G401 (cell line): ENCODE measurements at places on chromosomes 1 and 21.
A peak's percentile ranks its signal among the peaks of the same experiment; 100 is the strongest.

- DNase-seq: no peak
These were observed 104.5 kb downstream of the CENPF start for GRCh38 chr1:214707306-214708087.

- no peak for DNase-seq
These were observed 93.2 kb downstream of the CTH start for GRCh38 chr1:70504176-70504820.

DNA sequence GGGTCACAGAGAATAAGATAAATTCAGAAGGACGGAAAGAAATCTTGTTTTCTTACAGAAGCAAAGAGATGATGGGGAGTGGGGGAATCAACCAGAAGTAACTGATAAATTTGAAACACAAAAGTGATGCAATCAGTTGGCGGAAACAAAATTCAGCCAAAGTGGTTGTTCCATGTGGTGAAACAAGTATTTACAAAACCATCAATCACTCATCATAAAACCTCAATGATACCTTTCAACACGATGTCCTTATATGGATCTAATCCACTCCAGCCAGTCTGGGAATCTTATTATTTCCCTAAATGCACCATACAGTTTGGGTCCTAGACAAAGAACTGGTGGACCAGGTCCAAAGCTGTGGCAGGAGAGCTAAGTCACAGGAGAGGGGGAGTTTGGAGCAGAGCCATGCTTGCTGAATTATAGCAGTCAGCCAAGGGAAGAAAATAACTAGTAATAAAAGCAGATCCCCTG lies 303.8 kb upstream of the LRRC7 start:
- peak; percentile 8 for DNase-seq

DNA sequence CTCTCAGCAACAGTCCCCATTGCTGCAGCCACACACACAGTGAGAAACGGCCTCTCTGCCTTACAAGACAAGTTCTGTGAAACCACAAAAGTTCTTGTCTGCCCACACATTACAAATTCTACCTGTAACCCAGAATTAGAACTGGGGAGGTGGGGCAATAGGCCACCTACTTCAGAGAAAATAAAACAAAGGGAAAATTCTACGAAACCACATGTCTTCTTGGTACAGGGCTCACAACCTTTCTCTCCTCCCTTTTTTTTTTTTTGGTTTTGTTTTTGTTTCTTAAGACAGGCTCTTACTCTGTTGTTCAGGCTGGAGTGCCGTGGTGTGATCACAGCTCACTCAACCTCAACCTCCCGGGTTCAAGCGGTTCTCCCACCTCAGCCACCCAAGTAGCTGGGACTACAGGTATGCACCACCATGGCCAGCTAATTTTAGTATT lies 30.2 kb downstream of the LPAR3 start:
- DNase-seq: no peak

GRCh38 chr1:84598846-84599741 lies 24.9 kb upstream of the CTBS start:
- DNase-seq: no peak

DNA sequence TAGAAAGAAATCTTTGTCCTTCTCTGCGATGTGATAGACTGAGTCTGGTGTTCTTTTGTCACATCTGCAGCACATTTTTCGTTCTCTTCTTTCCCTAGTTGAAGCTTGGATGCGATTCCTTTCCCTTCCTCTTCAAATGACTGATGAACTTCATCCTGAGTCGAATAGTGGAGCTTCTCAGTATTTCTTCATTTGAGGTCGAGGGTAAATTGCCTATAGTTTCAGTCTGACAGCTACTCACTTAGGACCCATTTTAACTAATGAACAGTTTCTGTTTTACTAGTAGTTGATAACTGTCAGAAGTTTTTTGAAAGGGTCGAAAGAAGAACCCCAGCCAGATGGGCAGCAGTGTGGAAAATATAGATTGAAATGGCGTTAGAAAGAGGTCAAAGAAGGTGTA lies 4.7 kb upstream of the REG4 start:
- DNase-seq: no peak

- no peak for DNase-seq
These were observed 10.2 kb upstream of the NAV1 start for GRCh38 chr1:201528631-201529252.

DNA sequence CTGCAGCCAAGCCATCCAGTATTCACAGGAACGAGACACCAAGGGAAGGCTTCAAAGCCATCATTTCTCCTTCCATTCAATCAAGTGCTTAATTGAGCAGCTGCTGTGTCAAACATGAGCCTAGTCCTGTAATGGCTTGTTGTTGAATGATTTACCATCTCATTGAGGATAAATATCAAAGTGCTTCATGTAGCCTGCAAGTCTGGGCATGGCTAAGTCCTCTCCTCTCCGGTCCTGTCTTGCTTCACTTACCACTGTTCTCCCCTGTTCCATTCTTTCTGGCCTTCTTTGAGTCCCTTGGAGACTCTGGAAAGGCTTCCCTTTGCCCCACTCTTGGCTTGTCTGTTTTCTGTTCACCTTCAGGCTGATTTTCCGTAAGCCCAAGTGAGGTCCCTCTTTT lies 279.8 kb downstream of the PBX1 start:
- no peak for DNase-seq

DNA sequence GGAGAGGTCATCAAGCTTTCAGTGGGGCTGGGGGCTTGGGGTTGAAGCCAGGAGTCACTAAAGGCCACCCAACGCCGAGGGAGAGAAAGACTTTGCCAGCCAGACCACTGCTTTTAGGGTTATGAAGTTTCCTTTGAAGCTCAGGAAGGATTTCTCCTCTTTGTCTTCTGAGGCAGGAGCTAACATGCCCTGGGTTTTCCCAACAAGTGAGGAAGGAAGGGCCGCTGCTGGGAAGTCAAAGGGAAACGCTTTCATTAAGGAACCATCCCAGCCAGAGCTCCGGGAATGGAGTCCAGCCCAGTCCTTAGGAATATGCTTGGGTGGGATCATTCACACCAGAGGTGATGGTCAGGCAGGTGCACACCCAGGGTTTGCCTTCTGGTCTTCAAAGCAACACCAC lies 436.9 kb downstream of the PRDM2 start:
- no peak for DNase-seq
